ENCODE measurements at places on chromosomes 13 and 19.

DNA sequence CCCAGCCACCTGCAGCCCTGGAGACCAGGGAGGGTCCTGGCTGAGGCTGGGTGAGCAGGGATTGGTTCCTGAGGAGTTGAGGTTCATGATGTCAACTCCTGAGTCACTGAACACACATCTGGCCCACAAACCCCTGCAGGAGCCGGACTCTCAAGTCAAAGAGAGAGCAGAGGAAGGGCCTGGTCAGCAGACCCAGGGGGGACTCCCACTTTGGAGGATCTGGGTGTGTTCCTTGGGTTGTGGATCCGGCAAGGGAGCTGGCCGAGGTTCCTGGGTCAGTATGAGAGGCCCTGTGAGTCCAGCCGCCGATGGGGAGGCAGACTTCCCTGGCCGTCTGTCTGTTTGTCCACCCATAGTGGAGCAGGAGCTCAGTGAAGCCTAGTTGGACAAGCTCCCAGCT, 4.0 kb downstream of the SLC7A10 start:
- no peak for DNase-seq

DNA sequence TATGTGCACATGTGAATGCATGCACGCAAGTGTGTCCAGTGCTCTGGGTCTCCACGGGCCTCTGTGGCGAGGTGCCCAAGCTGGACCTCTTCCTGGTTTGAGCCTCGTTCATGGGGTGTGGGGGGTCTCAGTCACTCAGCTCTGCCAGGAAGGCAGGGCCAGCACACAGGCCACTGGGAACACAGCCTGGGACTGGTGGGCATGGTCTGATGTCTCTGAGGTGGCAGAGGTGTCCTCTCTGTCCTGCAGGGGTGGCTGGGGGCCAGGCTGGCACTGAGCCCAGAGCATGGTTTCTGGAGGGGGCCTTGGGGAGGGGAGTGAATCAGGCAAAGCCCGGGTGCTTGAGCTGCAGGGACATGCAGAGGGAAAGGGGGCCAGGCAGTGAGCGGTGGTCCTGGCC, 9.4 kb downstream of the LRP3 start:
- DNase-seq = no peak

DNA sequence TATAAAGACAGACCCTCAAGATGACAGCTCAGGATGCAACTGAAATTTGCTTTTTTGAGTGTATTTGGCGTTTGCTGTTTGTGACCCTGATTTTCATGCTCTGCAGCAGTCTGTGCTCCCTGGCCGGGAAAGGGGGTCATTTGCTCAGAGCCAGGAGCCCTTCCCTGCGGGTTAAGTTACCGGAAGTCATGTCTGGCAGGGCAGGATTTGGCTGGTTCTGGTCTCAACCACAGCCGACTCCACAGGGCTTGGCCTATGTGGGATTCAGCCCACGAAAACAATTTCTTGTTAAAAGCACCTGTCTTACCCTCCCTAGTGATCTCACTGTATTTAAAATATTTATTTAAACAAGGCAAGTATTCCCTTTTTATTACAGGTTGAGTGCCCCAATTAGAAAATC, 22.6 kb downstream of the MCF2L start:
- DNase-seq = peak; percentile 52

GRCh38 chr19:49512970-49513745, 697 bp downstream of the FCGRT start:
- DNase-seq = peak; percentile 71

DNA sequence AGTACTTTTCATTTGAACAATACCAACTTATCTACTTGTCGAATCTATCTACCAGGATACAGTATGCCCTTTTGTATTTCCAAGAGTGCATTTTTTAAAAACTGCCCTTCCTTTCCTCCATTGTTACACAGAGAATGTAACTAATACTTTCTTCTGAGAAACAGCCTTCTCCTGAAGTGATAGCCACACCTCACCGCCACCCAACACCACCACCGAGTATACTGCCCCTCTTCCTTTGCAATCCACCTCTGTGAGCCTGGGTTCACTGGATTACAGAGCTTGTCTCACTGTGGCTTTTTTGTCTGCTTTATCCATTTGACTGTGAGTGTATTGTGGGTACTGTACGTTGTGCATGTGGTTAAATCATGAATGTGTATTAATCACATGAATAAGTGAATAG, 305.4 kb downstream of the KLF12 start:
- DNase-seq = no peak

DNA sequence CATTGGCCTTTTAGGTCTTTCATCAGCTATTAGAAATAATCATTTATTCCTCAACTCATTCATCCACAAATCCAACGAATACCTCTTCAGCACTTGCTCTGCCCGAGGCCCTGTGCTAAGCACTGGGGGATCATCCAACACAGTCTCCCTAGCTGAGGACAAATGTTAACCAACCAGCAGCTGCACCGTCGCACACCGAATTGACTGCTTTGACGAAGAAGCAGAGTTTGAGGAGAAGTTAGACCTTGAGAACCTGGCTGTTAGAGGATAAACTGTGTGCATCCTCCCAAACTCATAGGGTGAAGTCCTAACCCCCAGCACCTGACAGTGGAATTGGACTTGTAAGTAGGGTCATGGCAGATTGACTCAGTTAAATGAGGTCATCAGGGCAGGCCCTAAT, 170.9 kb downstream of the USP12 start:
- no peak for DNase-seq

DNA sequence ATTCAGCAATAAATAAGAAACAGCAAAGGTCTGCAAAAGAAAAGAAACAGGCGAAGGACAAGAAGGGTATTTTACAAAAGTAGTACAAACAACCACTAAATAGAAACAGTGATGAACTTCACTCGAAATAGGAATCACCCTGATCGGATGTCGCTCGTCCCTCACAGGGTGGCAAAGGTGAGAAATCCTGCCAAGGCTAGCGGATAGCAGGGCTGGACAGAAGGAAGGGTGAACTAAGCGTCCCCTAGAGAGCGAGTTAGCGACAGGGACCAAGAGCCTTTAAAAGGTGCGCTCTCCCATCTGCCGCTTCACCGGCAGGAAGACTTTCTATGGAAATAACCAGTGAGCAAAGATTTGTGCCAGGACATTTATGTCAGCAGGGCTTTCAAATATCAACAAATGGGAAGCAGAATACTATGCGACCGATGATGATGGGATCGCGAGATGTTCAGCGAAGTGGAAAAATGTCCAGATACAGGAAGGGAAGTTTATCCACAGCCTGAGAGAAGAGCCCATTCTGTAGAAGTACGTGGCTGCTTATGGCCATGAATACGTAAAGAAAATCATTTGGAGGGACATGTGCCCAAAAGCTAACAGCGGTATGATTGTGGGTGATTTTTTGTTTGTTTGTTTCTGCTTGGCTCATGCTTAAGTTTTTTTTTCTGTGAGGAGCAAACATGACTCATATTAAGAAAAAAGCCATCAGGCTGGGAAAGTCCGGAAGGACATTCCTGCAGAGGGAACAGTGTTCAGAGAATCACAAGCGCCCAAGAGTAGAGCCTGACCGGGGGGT, 18.9 kb downstream of the ELAVL1 start:
- no peak for DNase-seq

GRCh38 chr19:51277112-51277511, 26.2 kb downstream of the SIGLECL1 start:
- no peak for DNase-seq

- DNase-seq = peak; percentile 75
Measured at GRCh38 chr19:7159105-7159933, 89.8 kb downstream of the ZNF557 start.

DNA sequence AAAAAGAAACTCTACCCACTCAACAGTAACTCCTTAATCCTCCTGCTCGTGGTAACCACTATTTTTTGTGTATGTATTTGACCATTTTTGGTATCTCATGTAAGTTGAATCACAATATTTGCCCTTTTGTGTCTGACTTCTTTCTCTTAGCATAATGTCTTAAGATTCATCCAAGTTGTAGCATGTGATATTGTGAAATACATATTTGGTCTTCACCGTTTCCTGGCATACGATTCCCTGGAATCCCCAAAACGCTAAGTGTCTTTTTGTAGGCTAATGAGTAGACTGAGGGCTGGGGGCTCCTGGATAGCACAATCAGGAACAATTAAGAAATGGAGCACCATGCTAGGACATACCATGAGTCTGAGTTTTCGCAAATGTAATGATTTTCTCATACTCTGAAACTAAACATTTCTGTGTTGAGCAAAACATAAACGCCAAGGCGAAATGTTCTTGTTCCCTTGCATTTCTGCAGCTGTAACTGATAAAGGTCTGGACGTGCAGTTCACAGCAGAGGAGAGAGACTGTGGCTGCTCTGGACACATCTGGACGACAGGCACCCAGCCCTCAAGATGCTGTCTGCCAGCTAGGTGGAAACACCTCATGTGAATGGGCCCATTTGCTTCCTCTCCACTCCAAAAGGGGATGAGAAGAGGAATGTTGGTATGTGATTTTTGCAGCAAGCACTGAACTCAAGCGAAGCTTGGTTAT, 38.4 kb downstream of the BRD4 start:
- DNase-seq = no peak

- no peak for DNase-seq
Measured at GRCh38 chr19:35008891-35009341, 8.8 kb downstream of the GRAMD1A start.

DNA sequence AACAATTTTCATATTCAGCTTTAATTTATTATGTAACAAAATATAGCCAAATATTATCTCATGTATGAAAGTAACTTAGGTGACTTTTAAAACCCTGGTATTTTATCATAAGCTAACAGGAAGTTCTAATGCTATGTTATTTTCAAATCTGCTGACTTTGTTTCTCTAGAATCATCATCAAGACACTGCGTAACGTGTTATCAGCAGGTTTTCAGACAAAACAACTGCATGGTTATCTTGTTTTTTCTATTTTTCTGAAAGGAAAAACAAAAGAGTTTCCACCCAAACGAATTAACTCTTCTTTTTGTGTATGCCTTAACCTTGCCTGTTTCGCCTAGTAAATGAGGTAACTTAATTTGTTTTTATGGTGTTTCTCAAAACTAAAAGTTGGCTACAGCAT, 156.3 kb downstream of the TBC1D4 start:
- no peak for DNase-seq

GRCh38 chr13:107854880-107855279, 360.5 kb downstream of the LIG4 start:
- no peak for DNase-seq

DNA sequence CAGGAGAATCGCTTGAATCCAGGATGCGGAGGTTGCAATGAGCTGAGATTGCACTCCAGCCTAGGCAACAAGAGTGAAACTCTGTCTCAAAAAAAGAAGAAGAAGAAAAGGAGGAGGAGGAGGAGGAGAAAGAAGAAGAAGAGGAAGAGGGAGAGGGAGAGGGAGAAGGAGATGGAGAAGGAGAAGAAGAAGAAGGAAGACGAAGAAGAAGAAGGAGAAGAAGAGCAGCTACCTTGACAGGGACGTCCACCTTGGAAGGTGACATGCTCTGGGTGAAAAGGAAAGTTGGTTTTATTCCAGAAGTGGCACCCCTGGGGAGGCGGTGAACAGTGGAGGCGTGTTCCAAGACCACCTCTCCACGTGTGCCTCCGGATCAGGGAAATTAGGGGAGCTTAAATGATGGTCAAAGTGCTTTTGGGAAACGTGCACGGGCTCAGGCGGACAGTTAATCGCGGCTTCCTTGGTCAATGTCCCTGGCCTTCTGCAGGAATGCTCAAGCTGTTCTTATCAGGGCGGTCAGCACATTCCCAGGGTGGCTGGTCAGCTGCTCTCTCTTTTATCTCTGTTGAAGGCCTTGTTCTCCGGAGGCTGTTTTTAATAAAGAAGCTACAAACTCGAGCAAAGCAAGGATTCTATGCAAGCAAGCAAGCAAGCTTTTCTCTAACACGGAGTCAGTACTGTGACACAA, 78.9 kb upstream of the PEG3 start:
- DNase-seq = no peak

DNA sequence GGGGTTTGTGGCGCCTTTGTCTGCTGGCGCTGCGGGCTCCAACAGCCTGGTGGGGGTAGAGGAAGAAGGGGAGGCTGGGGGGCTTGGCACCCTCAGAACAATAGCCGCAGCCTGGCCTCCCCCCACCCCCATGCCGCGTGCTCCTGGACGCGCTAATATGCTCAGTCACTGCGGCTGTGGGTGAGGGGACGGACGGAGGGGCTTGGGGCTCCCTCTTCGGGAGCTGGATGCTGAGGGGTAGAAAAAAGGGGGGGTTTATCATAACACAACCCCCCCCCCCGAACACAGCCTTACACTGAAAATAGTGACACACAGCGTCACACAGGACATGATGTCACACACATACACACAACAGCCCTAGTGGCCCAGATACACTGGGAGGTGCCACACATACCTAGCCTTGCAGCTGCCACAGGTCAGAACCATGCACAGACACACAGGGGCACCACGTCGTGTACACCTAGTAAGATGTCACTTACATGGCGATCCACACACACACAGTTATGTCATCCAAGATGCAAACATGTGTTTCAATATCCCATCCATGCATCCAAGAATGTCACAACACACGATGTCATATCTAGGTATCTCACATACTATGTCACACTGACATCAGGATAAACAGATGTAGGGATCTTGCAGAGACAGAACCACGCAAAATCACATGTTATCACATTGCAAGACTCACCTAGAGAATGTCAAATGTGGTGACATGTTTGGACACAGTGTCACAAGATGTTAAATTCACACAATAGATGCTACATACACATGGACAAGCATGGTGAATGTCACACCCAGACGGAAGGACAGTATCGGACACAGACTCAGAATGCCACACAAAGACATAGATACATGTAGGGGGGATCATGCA, 806 bp downstream of the MAST1 start:
- no peak for DNase-seq

DNA sequence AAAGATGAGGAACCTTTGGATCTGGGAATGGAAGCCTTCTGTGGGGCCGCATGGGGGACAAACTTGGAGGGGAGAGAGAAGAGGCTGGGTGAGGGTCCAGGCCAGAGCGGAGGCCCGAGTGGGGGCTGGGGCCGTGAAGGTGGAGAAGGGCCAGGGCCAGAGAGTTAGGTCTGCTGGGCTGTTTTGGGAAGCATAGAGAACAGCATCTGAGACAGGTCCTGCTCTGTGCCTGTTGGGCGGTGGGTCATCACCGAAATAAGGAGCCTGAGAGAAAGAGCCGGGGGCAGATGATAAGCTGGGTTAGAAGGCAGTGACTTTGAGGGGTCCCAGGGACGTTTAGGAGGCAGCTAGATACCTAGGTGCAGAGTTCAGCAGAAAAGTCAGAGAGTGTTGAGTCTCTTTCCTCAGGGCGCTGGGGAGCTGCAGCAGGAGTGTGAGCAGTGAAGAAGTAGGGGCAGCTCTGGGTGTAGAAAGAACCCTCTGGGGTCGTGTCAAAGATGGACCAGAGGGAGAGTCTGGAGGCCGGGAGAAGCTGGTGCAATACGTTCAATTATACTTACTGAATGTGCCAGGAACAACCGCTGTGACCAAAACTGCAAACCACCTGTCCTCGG, 2.7 kb downstream of the SPACA6 start:
- DNase-seq = no peak

- no peak for DNase-seq
Measured at GRCh38 chr19:7916955-7917266, 2.3 kb downstream of the TGFBR3L start.

DNA sequence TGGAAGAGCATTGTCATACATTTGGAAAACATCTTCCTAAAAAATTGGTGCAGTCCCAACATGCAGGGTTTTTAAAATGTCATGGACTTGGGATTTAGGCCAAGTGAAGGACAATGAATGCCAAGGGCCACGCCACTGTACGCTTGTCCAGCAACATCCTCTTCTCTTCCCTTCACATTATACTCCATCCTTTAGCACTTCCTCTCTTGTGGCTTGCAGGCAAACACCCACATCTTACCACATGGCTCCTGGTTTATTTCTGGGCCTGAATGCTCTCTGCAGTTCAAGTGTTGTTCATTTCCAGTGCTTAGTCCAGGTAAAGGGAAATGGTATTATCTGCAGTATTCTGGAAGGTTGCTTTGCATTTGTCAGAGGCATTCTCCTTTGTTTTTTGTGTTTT, 45.0 kb downstream of the CBY2 start:
- DNase-seq = no peak

All from SJCRH30 (cell line).